Ureter (tissue), 1 donor: ENCODE measurements at places on chromosomes 7 and 10. TPM values are rescaled to one million over a fixed set of nuclear protein-coding genes. Genes with fewer than 3 reads are reported as not detected.
A peak's percentile ranks its signal among the peaks of the same experiment; 100 is the strongest.

DNA sequence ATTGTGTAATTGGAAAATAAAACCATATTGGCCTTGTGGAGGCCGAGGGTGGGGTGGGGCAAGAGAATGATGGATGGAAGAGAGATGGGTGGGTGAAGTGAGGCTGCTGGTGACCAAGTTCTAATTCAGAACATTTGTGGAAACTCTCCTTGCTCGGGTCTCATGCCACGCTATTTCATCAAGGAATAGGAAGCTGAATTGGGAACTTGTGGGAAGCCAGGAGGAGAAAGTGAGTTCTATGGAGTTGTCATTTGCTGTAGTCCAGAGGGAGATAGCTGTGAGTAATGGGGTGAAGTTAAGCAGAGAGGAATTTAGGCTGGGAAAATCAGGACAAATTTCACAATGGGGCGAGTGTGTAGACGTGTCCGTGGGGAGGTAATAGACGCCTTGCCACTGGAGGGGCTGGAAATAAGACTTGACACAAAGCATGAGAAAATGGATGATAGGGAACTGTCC lies 339.2 kb downstream of the LRMDA start:
- DNase-seq: no peak

DNA sequence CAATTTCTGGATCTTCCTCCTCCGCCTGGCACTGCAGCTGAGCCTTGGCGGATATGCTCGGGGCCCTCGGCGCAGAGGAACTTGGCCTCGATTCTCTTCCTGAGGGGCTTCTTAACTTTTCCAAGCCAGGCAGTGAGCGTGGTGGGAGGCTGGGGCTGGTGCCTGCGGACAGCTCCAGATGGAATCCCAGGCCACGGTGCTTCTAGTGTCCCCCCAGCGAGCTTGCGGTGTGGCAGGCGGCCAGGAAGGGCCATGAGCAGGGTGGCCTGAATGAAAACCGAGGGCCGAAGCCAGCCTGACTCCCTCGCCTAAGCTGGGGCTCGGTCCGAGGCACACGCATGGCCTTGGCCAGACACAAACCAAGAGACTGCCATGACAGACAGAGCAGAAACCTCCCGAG lies 31.3 kb downstream of the RCC1L start:
- no peak for DNase-seq

DNA sequence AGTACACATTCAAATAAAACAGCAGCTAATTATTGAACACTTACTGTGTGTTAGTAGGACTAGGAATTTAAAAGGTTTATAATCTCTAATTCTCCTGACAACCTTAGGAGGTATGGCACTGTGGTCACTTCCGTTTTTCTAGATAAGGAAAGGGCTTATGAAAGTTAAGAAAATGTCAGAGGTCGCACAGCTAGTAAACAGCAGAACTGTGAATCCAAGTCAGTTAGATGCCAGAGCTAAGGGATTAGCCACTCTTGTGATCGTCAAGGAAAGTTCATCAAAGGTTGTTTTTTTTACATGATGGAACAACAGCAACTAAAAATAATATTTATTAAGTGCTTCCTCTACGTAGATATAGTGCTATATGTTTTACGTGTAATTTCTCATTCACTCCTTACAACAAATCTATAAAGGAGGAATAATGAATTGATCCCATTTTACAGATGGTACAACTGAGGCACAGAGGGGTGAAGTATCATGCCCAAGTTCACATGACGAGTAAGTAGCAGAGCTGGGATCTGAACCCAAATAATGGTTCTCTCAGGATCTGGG lies 84.9 kb downstream of the NAMPT start:
- no peak for DNase-seq

- DNase-seq: peak; percentile 88
These were observed 1.1 kb downstream of the MARVELD1 start for GRCh38 chr10:97714401-97715258.

DNA sequence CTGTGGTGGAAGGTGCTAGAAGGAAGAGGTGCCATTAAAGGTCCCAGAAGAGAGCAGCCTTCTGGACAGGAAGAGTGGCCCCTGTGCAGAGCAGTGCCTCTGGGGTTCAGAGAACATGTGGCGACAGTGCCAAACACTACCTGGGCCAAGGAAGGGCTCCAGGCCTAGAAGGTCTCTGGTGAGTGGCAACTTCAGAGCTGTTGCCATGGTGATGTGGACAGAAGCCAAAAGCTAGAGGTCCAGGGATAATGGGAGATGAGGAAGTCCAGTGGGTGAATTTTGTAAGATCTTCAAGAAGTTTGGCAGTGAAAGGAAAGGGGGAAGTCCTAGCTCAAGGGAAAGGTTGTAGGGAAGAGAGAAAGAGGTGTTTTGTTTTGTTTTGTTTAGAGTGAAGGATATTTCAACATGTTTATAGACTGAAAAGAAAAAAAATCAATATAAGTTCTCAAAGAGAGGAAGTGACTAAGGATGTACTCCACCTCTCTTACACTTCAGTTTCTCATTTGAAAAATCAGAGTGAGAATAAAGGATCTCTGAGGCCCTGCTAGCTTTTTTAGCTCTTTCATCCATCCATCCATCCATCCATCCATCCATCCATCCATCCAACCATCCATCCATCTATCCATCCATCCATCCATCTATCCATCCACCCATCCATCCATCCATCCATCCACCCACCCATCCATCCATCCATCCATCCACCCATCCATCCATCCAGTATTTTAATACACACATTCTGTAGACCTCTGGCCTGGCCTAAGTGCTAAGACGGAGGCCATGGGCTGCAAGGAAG lies 77.1 kb upstream of the DUSP5 start:
- no peak for DNase-seq

Gene KCNMA1
- total RNA-seq: 87.9 TPM

DNA sequence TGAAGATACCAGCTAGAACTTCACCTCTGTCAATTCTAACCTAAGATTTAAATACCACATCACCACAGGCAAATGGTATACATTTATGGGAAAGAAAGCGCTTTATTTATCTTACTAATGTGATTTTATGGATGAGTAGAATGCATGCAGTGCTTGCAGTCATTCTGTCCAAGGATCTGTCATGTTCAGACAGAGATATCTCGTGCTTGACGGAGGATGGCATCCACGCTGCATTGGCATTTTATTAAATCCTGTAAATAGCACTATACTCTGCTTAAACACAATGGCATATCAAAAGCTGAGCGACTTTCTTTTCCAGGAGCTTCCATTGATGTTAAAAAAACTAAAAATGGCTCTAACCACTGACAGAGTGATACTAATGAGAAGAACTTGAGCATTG lies 133.7 kb upstream of the CAV2 start:
- no peak for DNase-seq

DNA sequence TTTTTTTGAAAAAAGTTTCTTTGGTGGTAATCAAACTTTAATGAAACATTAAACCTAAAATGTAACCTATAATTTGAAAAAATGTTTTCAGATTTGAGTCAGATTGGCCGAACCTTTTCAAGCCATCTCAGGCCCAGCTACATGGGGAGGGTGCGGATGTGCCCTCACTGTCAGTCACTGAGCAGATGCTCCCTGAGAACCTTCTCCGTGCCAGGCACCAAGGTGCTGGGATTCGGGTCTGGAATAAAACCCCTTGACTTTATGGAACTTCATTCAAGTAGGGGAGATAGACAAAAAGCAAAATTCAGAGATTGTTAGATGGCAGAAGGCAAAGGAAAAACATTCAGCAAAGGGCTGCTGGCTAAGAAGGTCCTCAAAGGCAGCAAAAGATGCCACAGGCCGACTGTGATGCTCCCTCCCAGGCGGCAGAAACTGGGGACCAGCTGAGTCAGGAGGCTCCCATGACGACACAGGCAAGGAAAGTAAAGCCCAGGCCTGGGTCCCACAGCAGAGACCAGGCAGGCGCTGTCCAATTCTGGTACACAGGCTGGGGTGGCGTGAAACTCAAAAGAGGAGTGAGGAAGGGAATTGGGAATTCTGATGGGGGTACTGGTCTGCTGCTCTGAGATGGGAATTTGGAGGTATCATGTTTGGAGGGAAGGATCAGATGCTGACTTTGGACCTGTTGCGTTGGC lies 82.2 kb upstream of the DDC start:
- DNase-seq: no peak

Gene SKAP2
- 63.5 TPM for total RNA-seq
